Stimulated activated CD8-positive, alpha-beta memory T cell treated with anti-CD3 and anti-CD28 coated beads, Interleukin-7, amount 100 ng/mL, for 4 hours (primary cell): ENCODE measurements at places on chromosomes 11 and 22.

DNA sequence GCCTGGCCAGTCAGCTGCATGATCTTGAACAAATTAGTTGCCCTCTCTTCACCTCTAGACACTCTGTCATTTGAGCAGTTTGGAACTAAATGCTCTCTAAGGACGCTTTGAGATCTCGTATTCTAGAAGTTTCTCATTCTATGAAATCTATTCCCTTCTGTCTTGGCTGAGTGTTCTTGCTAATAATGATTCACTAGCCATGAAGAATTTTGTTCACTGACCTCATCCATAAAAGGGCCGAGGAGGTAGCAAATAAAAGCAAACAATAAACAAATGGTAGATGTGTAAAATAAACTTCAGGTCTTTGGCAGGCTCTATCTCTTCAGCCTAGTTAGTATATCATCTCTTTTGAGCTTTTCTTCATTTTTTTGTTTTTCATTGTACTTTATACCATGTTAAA lies 76.6 kb downstream of the USP35 start:
- DNase-seq, result no peak

DNA sequence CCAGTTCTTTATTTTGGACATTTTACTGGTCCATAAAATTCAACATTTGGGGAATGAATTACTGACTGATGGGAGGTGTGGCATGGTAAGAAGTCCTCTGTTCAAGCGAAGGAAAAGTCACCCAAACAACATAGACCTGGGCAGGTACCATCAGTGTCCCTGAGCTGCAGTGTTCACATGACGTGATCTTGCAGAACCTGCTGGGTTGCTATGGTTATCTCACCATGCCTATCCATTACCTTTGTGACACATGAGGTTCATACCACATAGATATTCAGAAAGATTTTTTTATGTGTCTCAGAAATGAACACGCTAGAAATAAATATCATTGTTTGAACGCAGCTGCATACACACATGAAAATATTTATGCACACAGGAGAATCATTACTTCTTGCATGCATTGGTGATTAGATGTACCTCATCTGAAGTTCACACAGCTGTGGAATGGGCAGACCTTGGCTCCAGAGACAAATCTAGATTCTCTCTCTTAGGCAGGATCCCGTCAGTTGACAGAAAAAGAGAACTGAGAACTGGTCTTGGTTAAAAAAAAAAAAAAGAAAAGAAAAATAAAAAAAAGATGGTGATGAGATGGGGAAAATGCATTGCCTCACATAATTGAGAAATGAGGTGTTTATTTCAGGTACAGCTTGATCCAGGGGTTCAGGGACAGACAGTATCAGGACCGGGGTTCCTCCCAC lies 21.4 kb upstream of the RCN1 start:
- DNase-seq, result no peak

DNA sequence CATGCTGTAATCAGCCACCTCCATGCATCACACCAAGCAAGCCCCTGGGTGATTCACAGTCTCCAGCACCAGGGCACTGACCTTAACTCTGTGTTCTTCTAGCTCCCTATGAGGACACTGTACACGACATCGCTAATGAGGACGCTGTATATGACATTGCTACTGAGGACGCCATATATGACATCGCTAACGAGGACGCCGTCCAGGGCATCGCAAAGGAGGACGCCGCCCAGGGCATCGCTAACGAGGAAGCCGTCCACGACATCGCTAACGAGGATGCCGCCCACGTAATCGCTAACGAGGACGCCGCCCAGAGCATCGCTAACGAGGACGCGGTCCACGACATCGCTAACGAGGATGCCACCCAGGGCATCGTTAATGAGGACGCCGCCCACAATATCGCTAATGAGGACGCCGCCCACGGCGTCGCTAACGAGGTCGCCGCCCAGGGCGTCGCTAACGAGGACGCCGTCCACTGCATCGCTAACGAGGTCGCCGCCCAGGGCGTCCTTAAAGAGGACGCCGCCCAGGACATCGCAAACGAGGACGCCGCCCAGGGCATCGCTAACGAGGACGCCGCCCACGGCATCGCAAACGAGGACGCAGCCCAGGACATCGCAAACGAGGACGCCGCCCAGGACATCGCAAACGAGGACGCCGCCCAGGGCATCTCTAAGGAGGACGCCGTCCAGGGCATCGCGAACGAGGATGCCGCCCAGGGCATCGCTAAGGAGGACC lies 34.5 kb upstream of the DGCR6L start:
- no peak for DNase-seq

DNA sequence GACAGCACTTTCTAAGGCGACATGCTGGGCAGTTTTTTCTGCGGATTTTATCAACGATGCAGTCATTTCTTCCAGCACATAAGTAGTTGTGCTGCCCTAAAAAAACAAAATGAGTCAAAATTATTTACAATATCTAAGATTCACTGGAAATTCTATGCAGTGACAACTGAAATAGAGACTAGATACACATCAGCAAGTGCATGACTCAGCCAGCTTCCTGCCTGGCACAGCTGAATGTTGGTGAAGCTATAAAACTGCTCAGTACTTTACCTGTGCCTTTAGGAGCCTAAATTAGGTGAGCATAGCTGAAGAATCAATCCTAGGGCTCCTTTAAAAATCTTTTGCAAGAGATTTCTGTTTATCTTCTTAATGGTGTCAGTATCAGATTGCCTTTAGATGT lies 37.8 kb downstream of the PGR start:
- DNase-seq, result no peak

DNA sequence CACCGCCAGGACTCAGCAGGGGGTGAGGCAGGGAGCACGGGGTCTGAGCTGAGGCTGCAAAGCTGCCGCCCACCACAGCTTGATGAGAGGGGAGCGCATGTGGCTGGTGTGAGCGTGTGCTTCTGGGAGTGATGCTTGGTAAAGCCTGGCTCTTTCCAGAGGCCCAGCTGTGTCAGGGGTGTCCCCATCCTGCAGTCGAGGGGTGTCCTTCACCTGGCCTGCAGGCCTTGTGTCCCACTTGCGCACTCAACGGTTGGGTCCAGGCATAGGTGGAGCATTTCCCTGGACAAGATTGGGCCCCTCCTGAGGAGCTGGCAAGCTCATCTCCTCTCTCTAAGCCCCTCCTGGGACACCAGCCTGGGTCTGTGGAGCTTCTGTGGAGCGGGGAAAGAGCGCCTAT lies 273.9 kb downstream of the TBC1D22A start:
- DNase-seq, result no peak

DNA sequence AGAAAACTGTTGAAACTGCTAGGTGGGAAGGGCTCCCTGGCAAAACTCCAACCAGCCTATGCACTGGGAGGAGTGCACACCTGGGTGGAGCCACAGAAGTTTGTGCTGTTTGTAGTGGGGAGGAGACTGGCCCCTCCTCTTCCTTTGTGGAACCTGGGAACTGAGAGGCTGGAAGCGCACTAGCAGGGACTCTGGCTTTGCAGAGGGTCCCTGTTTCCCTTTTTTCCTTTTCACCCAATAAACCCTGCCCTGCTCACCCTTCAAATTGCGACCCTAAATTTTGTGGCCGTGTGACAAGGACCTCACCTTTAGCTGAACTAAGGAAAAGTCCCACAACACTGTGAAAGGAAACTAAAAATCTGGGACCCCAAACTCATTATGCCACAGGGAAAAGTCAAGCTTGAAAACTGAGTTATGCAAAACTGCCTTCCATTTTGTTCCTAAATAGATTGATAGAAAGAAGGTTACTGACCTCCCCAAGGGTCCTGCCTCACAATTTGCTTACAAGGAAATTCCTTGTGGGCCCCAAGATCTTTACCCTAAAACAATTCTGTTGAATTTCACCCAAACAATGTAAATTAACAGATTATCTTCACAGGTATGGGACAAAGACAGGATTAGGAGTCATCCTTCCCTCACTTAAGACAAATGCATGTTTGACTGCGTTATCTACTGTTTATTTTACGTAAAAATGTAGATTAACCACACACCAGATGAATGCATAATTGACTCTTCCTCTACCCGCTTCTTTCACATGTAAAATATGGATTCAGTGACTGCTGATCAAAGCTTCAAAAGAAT lies 81.0 kb downstream of the SLC36A4 start:
- DNase-seq, result no peak

GRCh38 chr22:49106842-49107152 lies 720.9 kb downstream of the BRD1 start:
- DNase-seq, result no peak

GRCh38 chr22:40031766-40032470 lies 37.2 kb downstream of the FAM83F start:
- no peak for DNase-seq

GRCh38 chr11:10551290-10551592 lies 10.3 kb upstream of the RNF141 start:
- no peak for DNase-seq

DNA sequence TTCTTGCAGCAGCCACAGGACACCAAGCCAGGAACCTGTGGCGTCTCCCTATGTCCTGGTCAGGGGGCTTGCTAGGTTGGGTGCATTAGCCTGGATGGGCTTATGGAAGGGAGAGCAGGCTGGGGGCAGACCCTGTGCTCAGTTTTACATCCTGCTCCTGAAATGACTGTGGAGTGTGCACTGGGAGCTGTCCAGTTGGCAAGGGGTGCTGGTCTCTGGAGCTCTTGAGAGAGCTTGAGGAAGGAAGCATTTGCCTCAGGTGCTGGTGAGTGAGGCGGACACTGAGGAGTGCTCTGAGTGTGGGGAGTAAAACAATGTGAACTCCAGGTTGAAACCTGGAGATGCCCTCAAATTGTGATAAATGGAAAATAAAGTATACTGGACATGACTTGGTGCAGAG lies 3.4 kb downstream of the SCGB1D4 start:
- DNase-seq, result no peak

GRCh38 chr22:42655693-42656092 lies 6.5 kb upstream of the CYB5R3 start:
- no peak for DNase-seq

GRCh38 chr11:71309611-71310010 lies 57.2 kb upstream of the SHANK2 start:
- no peak for DNase-seq

DNA sequence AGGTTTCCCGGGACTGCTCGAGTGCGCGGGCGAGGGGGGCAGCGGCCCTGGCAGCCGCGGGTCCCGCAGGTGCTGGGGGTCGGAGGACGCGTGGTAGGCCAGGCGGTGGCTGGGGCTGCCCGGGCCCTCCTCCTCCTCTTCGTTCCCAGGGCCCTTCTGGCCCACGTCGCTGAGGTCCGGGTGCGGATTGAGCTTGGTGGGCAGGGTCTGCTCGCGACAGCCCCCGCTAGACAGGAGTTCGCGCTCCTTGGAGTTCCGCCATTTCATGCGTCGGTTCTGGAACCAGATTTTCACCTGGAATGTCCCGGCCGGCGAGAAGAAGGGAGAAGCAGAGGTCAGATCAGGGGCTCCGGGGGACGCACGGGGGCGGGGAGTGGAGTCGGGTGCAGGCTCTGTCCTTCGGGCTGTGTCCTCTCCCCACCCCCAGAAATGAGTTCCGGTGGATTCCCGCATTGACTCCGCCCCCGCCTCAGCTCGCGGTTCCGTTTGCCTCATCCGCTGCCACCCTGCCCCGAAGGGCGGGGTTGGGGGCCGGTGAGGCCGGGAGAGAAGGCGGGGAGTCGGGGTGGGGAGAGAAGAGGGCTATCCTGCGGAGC lies 3.9 kb downstream of the DBX1 start:
- peak; percentile 26 for DNase-seq

DNA sequence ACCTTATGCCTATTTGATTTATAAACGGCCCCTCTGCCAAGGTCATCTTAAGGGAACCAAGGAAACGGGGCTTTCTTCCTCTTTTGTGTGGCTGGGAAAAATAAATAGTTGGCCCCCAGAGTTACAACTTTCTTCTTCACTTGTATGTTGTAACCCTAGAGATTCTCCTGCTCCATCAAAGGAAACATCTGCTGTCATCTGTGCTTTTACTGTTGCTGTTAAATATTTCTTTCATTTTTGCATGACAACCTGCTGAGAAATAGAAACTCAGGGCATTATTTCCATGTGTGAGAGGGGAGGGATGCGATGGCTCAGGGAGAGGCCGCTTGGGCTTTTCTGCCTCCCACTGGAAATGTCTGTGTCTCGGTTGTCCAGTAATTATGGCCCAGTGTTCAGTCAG lies 21.8 kb upstream of the CDC42EP2 start:
- no peak for DNase-seq

DNA sequence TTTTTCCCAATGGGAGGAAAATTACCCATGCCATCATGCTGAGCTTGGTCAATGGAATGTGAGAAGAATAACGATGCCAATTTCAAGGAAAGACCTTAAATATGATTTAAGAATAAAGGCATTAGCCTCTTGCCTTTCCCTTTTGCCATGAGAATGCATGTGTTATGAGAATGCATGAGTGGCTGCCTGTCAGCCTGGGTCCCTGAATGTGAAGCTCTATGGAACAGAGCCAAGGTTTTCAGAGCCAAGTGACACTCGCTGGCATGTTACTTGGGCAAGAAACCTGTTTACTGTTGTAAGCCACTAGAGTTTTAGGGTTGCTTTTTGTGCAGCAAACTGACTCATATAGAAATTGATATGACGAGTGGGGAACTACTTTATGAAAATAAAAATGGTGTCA lies 75.7 kb downstream of the JRKL start:
- no peak for DNase-seq

DNA sequence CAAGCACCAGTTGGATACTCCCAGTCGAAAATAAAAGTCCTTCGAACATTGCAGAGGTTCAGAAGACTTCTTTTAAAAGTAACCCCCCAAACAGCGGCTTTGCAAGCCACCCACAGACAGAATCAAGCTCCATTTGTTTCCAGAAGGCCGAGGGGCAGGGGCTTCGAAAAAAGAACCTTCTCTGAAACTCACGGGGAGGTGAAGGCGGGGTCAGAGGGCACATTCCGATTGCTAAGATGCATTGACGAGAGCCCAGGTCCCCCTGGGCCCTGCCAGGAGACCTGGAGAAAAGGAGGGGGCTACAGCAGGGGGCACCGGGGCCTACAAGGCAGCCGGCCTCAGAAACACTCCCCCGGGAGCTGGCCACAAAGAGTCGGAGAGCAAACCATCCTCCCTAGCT lies 306.8 kb downstream of the MN1 start:
- no peak for DNase-seq

DNA sequence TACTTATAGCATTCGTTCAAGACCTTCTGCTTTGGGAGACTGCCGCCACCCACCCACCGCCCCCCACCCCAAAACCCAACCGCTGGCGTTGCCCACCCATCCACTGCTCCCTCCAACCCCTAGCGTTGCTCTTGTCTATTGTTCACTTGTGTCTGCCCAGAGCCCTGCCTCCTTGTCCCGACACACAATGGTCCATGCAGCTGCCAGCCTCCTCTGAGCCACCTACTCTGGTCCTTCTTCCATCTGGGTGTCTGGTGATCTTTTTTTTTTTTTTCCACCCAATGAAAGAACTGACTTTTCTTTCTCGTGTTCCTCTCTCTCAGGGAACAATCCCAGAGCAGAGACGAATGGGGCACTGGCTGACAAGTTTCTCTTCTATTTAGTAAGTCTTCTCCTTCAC lies 256.0 kb upstream of the SESN3 start:
- DNase-seq, result no peak

DNA sequence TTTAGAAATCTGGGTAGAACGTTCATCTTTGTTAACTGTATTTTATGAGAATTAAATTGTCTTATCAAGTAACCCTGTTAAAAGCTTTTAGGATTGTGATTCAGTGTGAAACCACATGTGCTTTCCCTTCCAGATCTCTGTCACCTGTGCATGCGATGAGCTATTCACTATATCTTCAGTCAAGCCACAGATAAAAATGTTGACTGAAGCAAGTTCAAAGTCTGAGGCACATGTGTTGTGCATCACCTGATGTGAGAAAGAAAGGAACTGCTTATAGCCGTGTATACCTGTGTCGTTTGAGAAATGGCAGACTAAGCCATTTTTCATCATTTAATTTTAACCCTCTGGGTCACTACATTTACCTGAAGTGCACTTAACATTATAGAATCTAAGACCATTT lies 1088.9 kb upstream of the TENM4 start:
- DNase-seq, result no peak
